Transverse colon (tissue), 4 donors: ENCODE measurements at places on chromosomes 2 and 18.

GRCh38 chr2:136305517-136306192 lies 187.7 kb upstream of the CXCR4 start:
- DNase-seq, result no peak

- DNase-seq, result no peak
Observed at GRCh38 chr2:9779596-9780264, 63.5 kb upstream of the TAF1B start.

DNA sequence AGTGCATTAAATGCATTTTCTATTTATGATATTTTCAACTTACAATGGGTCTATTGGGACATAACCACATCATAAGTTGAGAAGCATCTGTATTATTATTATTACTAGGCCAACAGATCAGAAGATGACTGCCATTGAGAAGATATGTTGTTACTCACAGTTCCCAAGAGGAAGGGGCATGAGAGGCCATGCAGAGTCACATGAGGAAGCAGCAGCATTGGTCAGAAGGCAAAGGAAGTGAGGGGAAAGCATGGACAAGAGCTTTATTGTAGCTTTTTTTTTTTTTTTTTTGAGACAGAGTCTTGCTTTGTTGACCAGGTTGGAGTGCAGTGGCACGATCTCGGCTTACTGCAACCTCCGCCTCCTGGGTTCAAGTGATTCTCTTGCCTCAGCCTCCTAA lies 66.2 kb upstream of the LCLAT1 start:
- DNase-seq, result no peak

DNA sequence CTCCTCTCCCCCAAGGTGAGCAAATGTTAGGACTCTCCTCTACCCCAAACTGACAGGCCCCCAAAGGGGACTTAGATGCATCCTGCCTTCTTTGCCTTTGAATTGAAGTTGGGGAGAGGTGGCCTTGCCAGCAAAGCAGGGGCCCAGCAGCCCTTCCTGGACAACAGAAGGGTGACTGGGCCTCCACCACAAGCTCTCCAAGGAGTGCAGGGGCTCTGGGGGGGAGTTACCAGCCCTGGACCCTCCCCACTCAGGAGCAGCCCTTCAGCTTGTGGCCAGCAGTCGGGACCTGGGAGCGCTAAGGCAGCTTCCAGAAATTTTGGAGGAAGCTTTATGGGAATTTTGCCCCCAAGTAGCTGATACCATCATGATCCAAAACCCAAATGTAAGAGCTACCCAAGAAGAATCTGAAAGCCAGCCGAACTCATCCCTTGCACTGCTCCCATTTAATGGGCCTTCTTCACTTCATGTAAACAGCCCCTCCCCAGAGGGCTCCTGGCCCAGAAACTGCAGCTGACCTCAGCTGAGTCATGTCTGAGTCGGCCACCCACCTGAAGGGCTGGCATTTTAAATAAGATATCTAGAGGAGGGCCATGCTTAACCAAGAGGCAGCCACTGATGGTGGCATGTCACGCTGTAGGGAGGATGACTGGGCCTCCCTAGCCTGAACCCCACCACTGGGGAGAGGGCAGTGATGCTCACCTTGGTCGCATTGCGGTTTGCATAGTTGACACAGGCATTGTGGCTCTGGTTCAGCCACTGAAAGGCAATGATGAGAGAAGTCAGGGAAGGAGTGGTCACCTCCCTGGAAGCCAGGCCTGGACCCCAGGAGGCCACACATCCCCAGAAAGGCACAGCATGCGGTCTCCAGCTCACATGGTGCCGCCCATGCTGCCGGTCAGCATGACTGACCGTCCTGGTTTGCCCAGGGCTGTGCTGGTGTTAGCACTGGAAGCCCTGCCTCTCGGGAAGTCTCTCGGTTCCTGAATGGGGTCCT lies 71.5 kb downstream of the SFXN5 start:
- DNase-seq, result no peak
